SJSA1 (cell line): ENCODE measurements at places on chromosomes 4 and X. TPM values are rescaled to one million over a fixed set of nuclear protein-coding genes. Genes with fewer than 3 reads are reported as not detected.

DNA sequence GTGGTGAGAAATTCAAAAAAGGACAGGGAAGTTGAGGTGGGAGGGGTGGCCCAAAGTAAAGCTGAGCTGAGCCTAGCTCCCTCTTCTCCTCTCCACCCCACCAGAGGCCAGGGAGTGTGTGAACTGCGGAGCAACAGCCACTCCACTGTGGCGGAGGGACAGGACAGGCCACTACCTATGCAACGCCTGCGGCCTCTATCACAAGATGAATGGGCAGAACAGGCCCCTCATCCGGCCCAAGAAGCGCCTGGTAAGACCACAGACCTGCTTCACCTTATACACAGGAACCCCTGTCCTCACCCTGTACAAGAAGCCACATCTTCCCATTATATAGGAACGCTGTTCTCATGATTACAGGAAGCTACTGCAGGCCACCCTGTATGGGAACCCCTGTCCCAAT is 5.8 kb downstream of the GATA1 start:
- DNase-seq, result no peak

GRCh38 chr4:141041021-141041476 is 92.2 kb downstream of the RNF150 start:
- DNase-seq, result peak; percentile 65

DNA sequence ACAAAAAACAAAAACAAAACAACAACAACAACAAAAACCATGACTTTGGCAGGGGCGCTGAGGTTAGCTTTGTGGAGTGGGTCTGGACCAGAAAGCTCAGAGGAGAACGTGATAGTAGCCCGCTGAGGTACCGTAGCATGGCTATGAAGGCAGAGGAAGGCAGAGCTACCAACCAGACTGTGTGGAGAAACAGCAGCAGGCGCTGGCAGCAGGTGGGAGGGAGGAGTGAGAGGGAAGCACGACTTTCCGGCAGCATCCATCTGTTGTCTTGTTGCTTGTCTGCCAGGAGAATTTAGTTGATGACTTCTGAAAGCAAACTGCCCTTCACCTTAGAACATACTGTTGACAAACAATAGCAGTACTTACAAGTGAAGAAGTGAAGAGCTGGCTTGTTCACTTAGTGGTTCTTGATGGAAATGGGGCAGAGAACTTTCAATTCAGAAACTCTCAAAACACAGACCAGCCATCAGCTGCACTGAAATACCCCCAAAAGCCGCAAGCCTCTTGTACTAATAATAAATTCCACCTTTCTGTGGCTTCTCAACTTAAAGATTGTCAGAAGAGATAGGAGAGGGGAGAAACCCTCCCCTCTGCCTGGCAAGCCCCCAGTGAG is 447.2 kb downstream of the SLITRK2 start:
- DNase-seq, result no peak

- no peak for DNase-seq
Measured at GRCh38 chr4:171256223-171256622, 557.0 kb upstream of the GALNTL6 start.

- peak; percentile 42 for DNase-seq
Measured at GRCh38 chr4:153318696-153319320, 25.7 kb upstream of the MND1 start.

- DNase-seq, result no peak
Measured at GRCh38 chr4:88826771-88827170, 129.1 kb upstream of the NAP1L5 start.

GRCh38 chrX:5718651-5719050 is 510.0 kb downstream of the NLGN4X start:
- DNase-seq, result no peak

DNA sequence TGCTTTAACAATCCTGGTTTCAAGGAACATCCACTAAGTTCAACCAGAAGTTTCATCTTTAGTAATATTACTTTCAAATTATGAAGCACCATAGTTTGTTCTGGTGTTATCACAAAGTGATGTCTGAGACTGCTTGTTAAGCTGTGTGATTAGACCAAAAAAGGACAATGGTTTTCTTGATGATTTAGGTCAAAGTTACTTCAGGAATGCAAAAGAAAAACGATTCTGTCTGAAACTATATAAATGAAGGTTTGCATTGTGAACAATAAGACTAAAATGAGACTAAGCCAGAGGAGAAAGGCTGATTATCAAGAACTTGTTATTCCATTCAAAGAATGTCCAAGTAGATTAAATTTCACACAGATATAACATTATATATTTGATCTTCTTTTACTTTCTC is 122.4 kb upstream of the ETNPPL start:
- DNase-seq, result peak; percentile 69

GRCh38 chr4:91936311-91936710 is 367.5 kb upstream of the GRID2 start:
- no peak for DNase-seq

DNA sequence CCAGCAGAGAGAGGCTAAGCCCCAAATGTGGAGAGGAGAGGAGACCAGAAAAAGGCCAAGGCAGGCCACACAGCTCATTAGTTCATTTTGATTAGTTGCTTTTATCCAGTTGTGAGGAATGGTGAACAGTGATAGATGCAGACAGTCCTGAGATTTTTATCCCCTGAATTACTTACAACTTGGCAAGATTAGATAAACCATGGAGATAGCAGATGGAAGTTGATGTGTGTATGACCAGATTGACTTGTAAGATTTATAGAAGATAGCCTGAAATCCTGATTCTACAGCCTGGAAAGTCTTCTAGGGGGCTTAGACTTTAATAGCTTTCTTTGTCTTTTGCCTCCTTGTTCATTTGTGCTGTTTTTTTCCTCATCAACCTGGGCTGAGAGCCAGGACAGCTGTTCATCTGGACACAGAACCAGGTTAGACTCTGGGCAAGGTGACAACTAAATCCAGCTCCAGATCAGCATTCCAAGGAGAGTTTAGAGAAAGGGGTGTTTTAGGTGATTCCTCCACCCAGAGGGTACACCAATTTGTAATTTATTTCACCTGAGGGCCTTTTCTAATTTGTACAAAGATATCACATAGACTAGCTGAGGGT is 215.5 kb downstream of the SPATA18 start:
- no peak for DNase-seq

GRCh38 chr4:60948008-60948407 is 252.1 kb upstream of the ADGRL3 start:
- no peak for DNase-seq

- DNase-seq, result no peak
Measured at GRCh38 chr4:112706840-112707207, 69.9 kb downstream of the LARP7 start.

DNA sequence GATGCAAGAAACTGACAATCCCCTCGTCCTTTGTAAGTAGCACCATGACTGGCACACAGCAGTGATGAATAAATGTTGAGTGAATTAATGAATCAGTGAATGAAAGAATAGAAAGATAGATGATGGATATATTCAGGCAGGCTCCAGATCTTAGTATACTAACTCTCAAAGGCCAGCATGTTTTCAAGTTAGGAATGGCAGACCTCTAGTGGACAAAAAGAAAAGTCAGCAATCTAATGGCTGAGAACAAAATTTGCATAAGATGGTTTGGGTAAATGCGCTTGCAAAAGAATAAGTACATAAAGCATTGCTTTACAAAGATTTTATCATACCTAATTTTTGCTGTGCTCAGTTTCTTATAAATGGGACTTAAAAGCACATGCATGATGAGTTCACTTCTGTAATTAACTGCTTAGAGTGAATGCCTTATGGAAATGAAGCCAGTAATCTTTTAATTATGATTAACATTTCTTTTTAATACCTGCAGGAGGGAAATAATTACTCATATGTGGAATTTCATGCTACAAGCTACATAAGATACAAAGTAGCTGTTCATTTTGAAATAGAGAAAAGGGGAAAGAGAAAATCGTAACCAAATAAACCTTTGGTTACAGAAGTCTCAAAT is 126.9 kb upstream of the GPRIN3 start:
- DNase-seq, result peak; percentile 13

GRCh38 chr4:183202523-183202922 is 103.5 kb downstream of the WWC2 start:
- no peak for DNase-seq

DNA sequence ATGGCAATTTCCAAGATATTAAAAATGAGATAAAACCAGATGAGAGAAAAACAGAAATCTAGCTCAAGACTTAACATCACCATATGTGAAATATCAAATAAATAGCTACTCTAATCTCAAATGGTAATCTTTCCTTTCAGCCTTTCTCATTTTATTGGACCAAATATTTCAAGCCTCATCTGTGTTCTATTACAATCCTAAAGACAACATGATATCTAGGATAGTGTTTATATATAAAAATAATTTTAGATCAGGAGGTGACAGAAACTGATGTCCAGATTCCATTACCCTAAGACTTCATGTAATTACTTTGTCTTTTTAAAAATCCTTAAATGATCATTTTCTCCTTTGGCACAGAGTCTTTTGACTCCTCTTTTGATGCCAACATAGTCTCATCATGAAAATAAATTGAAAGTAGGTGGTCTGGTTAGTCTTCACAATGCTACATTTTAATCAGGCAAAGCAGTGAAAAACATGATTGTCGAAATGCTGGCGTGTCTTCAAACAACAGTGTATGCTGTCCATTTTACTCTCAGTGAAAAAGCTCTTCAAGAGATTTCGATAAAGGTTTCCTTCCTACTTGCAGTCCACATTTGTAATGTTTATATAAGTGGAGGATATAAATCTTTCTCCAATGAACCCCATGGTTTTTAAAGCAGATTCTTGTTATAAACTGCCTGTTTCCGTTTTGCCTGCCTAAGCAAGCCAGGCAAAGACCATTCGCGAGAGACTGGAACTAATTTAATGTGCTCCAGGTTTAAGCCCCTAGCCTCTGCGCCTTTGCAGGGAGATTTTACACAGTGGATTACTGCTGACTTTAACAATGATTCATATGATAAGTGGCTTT is 169.8 kb downstream of the SCFD2 start:
- no peak for DNase-seq

GRCh38 chr4:70640192-70640591 is 11.6 kb downstream of the ENAM start:
- DNase-seq, result no peak

- no peak for DNase-seq
Measured at GRCh38 chr4:113565702-113566012, 195.9 kb downstream of the CAMK2D start.

GRCh38 chrX:17590892-17591740 is 146.2 kb upstream of the SCML1 start:
- peak; percentile 49 for DNase-seq

- DNase-seq, result no peak
Measured at GRCh38 chr4:845836-846251, 19.9 kb upstream of the CPLX1 start.

DNA sequence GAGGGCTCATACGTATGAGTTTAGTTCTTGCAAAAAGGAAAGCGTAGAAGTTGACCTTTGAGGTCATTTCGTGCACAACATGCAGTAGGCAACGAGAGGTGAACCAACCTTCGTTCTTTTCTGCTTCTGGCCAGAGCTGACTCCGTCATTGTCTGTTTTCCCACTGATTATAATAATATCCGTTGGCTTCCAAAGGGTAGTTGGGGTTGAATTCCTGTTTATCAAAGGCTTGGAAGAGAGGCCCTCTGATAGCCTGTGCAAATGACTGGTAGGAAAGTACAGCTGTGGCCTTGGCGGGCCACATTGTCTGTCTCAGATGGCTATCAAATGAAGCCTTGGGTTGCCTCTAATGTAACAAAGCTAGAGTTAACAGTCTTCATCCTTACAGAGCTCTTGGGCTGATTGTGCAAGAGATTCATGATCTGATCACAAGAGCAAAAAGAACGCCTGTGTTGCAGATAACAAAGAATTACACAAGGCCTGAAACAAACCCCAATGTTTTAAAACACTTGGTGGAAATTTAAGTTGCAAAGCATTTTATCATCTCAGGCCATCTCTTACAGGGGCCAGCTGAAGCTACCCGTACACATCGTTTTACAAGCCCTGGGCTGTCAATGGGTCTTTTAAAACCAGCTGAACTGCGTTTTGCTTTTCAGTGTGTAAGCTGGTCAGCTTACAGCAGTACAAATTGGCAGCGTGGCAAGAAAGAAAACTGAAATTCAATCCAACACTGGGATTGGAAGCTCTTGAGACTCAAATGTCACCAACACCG is 46.1 kb upstream of the FAM9C start:
- DNase-seq, result no peak

DNA sequence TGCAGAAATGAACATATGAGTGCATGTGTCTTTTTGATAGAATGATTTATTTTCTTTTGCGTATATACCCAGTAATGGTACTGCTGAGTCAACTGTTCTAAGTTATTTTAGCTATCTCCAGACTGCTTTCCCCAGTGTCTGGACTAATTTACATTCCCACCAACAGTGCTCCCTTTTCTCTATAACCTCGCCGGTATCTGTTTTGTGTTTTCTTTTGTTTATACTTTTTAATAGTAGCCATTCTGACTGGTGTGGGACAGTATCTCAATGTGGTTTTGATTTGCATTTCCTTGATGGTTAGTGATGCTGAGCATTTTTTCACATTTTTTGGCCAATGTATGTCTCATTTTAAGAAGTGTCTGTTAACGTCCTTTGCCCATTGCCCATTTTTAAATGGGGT is 218.6 kb upstream of the KCNIP4 start:
- no peak for DNase-seq

DNA sequence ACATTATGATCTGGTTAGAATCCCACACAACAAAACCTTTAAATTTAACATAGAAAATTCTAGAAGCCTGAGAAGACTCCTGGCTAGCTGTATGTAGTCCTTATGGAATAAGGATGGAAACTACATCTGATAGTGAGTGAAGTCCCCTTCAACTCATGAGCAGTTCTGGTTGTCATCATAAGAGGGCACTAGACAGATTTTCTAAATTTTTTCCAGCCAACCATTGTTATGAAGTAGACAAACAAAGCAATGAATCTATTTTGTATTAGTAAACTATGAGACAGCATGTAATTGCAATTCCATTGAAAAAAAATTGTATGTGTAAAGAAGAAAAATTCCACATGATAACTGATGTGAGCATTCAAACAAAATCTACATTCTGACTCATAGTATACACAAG is 35.2 kb downstream of the PWWP3B start:
- DNase-seq, result no peak

Gene STATH
- not detected in 2 replicates for total RNA-seq

Gene FRMD7
- not detected in 2 replicates for total RNA-seq

Gene UGT2B17
- 0.08 TPM in 1 of 2 replicates, not detected in the other for total RNA-seq

Gene CT45A2
- total RNA-seq, result not detected in 2 replicates

Gene SATL1
- 0.18 TPM in 1 of 2 replicates, not detected in the other for total RNA-seq

Gene CYBB
- 0.24 and 0.34 TPM in 2 replicates for total RNA-seq

Gene PIR
- 49.0 and 49.6 TPM in 2 replicates for total RNA-seq

Gene FREM3
- 0.09 TPM in 1 of 2 replicates, not detected in the other for total RNA-seq

Gene SCOC
- total RNA-seq, result 143 and 153 TPM in 2 replicates

Gene RTL9
- total RNA-seq, result 0.11 TPM in 1 of 2 replicates, not detected in the other

Gene NMU
- not detected in 2 replicates for total RNA-seq

Gene MAGEB17
- total RNA-seq, result 0.11 TPM in 1 of 2 replicates, not detected in the other
